ENCODE measurements at places on chromosomes 13 and 19.

GRCh38 chr13:54733639-54734038 is 1705.0 kb downstream of the OLFM4 start:
- no peak for DNase-seq

DNA sequence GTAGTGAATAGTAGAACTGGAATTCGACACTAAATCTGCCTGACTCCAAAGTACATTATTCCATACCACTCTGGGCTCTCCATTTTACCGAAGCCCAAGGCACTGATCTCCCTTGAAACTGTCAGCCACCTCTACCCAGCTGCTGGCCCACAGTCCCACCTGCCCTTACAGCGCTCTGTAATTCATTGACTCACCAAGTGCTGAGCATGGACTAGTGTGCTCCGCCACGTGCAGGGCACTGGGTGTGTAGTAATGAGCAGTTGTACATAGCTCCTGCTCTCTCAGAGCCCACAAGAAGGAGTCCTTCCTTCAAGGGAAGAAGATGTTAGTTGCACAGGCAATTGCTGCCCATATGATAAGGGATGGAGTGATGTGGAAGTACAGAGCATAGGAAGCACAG is 76.6 kb upstream of the SIAH3 start:
- no peak for DNase-seq

- DNase-seq = no peak
Measured at GRCh38 chr13:95457294-95457693, 95.2 kb upstream of the CLDN10 start.

DNA sequence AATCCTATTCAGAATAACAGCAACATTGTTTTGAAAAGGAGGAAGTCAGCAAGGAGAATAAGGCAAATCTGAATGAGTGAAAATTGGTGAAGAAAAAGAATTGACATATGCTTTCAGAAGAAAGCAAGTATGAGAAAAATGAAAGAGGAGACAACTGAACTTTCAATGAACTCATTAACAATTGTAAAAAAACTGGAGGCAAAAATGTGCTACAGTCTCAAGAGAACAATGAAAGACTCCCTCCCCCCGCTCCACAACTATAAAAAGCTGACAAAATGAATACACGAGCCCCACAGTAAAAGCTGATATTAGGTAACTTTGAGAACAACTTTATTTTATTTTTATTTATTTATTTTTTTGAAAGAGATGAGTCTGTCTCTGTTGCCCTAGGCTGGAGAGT is 373.1 kb downstream of the DIAPH3 start:
- DNase-seq = no peak

All from inflammatory macrophage treated with lipopolysaccharide for 4 hours (primary cell).